ENCODE measurements at places on chromosomes 5 and 9.
A peak's percentile ranks its signal among the peaks of the same experiment; 100 is the strongest.

- peak; percentile 90 for DNase-seq
These were observed 3.2 kb upstream of the NRARP start for GRCh38 chr9:137305060-137305797.

GRCh38 chr9:1217076-1217475 lies 166.9 kb downstream of the DMRT2 start:
- DNase-seq = no peak

DNA sequence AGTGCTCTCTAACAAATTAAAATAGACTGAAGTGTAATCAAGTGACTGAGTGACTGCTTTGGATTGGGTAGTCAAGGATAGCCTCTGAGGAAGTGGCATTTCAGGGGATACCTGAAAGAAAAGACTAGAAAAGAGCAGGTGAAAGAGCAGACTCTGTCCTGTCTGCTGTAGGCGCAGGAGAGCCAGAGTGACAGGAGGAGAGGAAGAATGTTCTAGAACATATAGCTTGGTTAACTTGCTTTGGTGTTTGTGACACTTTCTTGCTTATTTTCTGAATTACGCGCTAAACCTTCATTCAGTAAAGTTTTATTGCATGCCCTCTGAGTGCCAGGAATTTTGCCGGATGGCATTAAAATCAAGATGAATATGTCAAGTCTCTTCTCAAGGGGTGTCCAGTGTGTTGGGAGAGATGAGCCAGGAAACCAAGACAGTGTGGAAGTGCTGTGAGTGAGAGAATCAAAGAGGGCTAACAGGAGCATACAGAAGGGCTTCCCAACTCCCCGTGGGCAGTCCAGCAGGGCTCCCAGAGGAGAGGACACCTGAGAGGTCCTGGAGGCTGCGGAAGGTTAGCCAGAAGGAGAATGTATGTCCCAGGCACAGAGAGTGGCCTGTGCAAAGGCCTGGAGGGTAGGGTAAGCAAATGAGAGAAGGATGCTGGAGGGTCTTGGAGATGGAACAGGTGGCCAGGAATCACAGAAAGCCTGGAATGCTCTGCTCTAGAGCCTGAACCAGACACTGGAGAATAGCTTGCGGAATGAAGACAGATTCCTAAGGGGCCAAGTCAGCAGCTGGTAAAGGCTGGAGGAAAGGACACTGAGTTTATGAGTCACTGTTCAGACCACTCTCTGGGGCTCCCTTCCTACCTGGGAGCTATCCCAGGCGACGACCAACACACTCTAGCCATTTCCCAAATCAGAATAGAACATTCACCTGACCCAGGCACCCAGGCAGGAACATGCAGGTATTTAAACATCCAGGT lies 59.3 kb downstream of the SLC22A5 start:
- no peak for DNase-seq

GRCh38 chr9:27384262-27385014 lies 87.5 kb upstream of the EQTN start:
- DNase-seq = no peak

- no peak for DNase-seq
These were observed 27.1 kb upstream of the PRR16 start for GRCh38 chr5:120436996-120437395.

DNA sequence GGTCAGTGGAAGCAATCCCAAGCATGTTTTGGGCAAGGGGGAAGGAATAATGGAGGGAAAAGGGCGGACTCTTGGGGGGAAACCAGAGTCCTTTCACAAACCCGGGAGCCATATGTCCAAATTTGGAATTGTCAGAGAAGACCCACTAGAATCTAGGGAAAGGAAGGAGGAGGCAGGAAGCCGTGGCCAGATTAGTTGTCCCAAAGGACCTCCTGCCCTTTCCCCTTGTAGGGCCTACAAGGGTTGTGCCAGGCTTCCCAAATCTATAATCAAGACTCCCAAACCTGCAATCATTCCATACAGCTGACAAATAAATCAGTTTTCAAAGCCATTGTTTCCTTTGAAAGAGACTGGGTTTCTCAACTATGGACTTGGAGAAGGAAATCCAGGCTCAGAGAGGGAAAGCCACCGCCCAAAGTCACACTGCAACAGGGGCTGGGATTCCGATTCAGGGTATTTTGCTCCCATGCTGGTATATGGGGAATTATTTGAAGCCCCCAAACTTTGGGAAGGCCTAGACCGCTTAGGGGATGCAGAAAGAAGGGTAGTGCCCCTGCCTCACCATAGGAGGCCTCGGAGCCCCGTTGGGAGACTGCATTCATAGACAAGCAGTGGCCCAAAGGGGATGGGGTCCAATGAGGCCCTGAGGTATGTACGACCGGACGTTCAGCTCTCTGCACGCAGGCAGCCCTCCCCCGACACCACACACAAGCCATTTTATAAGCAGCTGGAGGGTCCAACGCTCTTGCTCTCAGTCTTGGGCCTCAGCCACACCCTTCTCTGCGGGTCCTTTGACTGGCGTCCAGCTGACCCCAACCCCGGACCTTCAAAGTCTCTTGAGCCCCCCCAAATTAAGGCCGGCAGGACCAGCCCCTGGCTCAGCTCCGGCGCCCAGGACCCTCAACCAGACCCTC lies 815 bp downstream of the ANXA6 start:
- no peak for DNase-seq

- no peak for DNase-seq
These were observed 23.5 kb downstream of the SAXO1 start for GRCh38 chr9:19009391-19009965.

DNA sequence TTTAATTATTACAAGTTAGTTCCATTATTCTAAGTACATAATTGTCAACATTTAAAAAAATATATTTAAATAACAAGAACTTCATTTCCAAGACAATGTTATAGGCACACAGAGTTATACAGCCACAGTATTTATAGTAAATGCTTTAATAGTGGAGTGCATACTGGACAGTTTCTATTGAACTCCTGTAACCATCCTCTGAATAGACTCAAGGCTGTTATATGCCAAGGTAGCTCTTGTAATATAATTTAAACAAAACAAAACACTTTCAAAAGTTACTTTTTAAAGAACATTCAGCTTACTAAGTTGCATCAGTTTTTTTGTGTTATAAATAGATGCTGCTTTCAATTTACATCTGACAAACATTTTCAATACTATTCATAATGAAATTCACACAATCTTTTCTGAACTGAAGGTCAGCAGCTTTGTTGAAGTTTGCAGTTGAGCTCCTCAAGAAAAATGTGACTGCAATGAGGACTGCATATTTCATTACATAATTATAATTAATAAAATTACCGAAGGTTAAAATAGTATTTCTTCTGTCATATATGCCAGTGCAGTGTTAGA lies 549.9 kb upstream of the CYLC2 start:
- DNase-seq = no peak
